Activated CD4-positive, alpha-beta T cell treated with anti-CD3 and anti-CD28 coated beads for 48 hours (primary cell): ENCODE measurements at places on chromosomes 7 and 10.
A peak's percentile ranks its signal among the peaks of the same experiment; 100 is the strongest.

DNA sequence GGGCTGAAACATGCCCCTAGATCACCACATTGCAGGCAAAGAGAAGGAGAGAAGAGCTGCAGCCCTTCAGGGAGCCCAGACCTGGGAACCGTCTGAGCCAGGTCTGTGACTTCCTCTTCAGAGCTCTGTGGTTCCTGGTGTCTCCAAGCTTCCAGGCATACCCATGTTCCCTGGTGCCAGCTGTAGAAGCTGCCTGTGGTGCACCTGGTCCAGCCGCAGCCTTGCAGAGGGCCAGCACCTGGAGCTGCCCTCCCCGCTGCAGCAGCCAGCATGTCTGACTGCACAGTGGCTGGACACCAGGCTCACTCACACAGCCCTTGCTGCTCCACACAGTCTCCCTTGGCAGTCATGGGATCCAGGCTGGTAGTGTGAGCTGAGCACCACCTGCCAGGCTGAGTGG, 33.6 kb downstream of the C7orf25 start:
- no peak for DNase-seq

GRCh38 chr7:46713868-46714596, 793.0 kb upstream of the IGFBP3 start:
- DNase-seq, result no peak

GRCh38 chr10:120480065-120480600, 23.1 kb downstream of the PLPP4 start:
- no peak for DNase-seq

GRCh38 chr7:38319873-38320272, 46.4 kb upstream of the TARP start:
- DNase-seq, result no peak

DNA sequence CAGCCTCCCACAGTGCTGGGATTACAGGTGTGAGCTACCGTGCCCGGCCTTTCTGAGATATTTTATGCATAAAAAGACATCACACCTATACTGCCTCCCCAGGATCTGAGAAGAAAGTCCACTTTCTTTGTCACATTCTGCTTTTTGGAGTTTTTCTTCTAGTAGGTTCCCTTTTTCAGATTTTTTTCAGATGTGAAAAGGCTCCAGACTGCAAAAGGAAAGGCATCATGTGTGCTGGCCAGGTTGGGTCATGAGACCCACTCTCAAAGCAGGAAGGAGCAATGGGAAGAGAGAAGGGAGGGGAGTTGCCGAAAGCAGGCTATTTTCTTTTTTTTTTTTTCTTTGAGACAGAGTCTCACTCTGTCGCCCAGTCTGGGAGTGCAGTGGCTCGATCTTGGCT, 10.8 kb downstream of the BLVRA start:
- DNase-seq, result no peak

- DNase-seq, result no peak
Observed at GRCh38 chr10:119657725-119658124, 6.5 kb downstream of the BAG3 start.

GRCh38 chr7:132536654-132537395, 39.4 kb downstream of the PLXNA4 start:
- no peak for DNase-seq

DNA sequence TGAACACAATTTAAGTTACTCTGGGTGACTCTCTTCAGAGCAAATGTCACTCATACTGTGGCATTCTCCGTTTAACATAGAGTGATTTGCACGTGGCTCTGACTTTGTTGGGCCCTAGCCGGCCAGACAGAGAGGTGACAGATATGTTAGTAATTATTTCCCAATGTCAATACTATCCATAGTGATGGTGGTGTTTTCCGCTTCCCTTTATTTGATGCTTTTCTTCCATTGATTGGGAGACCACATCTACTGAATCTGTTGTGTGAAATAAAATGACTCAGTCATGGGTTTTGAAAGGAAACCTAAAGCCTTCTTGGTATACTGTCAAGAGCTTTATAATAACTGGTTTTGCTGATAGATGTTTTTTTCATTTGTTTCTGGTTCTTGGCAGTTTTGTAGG, 7.4 kb downstream of the AVL9 start:
- peak; percentile 55 for DNase-seq

DNA sequence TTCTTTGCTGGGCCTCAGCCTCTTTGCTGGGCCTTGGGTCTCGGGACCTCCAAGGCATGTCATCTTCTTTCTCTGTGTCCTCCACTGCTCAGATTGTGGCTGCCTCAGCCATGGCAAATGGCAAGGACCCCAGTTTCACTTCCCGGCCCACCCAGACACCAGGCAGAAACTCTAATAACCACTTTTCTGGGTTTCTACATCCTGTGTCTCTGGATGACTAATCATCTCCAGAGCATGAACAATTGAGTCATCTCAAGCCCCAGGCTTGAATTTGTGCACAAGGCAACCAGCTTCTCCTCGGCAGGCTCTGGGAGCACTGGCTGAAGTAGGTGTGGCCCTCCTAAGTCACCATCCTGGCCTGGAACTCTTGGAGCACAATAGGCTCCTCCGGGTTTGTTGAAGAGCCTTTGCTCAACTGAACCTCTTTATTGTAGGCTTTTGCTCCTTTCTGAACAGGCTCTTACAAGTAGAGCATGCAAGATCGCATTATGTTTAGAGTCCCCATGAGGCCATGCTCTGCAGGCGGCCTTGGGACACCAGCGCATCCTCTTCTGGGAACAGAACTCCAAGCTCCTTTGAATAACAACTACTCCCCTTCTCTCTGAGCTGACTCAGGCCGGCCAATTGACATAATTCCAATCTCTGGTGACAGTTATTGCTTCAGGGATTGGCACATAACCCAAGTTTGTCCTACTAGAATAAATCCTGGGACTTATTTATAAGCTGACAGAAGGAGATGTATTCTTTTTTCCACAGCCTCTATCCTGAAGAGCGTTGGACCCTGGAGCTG, 218.1 kb downstream of the WDR11 start:
- DNase-seq, result no peak

DNA sequence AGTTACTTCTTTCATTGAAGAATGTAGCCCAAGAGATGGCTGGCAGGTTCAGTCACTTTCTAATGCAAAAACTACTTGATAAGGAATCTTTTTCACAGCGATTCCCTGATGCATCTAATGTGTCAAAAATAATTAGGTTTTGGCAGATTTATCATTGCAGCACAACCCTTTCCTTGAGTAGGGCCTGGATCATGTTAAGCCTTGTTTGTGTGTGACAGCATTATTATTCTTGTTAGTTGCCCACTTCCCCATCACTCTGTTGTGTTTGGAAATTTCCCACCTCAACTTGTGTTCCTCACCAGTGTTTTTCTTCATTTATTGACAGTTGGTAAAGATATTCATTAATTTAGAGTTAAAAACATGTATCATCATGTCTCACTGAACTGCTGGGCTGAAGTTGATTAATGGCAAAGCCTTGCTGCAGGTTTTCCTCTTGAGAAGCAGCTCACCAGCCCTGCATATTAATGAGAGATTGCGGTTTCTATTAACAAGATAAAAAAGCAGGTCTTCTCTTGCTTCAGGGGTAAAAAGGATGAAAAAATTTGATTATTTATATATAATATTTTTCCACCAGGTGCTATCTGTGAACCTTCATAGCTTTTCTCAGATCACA, 233.3 kb upstream of the MDFIC start:
- DNase-seq, result no peak

DNA sequence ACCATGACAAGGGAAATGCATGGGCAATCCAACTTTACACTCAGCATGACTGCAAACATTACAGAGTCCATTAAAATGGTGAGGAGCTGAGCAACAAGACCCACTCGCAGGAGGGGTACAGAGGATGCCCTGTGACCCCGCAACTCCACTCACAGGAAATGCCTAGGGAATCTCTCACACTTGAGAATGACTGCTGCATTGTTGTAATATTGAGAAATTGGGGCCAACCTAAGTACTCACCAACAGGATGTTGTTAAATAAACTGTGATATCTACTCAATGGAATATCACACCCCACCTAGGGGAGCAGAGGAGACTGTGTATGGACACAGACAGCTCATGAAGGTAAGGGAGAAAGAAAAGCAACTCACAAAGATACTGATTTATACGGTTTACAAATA, 53.4 kb upstream of the CAMK2B start:
- DNase-seq, result no peak

- DNase-seq, result no peak
Observed at GRCh38 chr10:125166658-125167057, 6.3 kb upstream of the CTBP2 start.

DNA sequence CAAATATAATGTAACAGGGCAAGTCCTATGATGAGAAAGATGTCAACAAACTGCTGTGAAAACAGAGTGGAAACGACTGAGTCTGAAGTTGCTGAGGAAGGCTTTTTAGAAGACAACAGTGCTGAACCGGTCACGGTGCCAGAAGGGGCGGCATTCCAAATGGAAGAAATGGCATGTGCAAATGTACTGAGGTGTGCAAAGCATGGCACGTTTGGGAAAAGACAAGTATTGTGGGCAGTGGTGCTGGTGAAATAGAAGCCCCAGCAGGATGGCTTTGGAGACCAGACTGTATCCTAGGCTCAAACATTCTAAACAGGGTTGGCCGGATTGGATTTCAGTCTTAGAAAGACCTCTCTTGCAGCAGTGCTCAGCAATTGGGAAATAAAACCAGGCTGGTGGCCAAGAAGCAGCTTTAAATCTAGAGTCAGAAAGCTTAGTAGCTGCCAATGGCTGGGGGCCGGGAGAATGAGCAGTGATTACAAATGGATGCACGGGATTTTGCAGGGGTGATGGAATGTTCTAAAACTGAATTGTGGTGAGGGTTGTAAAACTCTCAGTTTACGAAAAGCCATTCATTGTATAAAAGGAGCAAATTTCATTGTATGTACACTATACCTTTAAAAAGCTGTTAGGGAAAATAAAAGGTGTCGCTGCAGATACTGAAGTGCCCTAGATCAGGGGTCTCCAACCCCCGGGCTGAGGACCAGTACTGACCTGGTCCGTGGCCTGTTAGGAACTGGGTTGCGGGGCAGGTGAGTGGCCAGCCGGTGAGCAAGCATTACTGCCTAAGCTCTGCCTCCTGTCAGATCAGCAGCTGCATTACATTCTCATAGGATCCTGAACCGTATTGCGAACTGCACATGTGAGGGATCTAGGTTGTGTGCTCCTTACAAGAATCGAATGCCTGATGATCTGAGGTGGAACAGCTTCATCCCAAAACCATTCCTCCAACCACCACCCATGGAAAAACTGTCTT, 141.6 kb downstream of the HIBADH start:
- DNase-seq, result no peak

DNA sequence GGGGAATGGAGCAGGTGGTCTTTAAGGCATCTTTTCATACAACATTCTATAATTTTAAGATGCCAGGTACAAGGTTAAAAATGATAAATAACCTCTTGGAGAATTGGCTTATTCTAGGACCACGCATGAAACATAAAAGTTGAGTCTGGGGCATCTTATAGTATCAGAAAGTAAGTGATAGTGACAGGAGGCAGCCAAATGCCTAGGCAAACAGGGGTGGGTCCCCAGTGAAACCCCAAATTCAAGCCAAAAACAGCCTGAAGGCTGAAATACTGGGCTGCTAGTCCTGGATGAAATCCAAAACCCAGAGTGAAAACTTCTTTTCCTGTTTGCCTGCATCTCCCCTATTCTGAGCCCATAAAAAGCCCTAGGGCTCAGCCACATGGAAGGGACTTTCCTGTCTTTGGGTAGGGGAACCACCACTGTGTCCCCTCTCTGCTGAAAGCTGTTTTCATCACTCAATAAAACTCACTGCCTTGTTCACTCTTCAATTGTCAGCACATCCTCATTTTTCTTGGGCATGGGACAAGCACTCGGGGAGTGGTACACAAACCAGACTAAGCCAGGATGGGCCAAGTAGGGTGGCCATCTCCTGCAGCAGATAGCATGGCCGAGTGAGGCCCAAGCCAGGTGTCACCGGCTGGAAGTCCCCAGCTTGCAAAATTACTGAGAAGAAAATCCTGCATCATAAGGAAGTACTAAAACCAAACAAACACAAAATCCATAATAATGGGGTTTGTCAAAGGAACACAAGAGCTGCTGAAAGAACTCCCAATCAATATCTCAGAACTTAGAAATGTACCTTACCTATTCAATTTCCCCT, 241.6 kb upstream of the GALNT17 start:
- DNase-seq, result no peak

DNA sequence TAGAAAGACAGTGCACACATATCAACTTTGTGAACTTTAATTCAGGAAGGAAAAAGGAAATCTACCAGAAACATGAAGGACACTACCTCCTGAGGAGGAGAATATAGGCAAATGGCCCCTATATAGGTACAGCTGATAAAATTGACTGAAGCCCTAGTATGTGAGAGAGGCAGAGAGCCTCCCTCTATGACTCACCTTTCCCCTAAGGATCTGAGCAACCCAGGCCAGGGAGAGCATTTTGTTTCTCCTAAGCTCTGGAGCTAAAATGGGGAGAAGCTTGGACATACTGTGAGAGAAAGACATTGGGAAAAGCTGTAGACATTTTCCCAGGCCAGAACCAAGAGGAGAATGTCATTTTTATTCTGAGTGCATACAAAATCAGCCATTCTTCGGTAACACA, 303.5 kb downstream of the AHR start:
- no peak for DNase-seq

- no peak for DNase-seq
Observed at GRCh38 chr10:96616961-96617360, 30.1 kb upstream of the TM9SF3 start.

GRCh38 chr7:7889791-7890568, 78.6 kb upstream of the GLCCI1 start:
- no peak for DNase-seq

- DNase-seq, result no peak
Observed at GRCh38 chr7:28187012-28187411, 6.4 kb upstream of the JAZF1 start.

DNA sequence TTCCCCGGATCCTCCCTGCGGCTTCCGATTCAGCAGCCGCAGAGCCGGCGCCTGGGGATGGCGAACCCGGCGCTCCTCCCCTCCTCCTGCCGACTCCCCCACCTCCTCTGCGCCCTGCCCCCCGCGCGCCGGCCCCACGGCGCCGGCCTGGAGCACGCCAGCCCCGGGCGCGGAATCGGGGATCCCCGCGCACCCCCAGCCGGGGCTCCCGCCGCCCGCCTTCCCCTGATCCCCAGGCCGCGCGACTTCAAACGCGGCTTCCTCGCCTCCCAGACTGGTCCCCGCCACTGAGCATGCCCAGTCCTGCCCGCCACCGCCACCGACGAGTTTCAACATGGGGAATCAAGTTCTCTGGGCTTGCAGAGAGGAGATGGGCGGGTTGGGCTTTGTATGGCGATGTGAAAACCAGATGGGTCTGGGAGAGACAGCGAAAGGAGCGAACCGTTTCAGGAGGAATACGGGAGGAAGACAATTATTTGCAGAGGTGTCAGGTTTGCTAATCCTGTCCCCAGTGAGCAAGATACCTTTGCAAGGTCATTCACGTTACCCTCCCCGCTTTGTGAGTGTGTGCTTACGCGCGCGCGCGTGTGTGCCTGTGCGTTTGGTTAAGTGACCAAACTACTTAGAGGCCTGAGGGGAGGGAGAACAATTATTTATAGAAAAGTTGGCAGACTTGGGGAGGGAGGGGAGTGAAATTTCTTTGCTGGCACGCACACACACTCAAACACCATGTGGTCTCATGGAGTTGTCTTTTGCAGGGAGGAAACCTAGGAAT, at the start of gene PANK1:
TSS of gene PANK1 (minus strand) at position 276 of the 775 bp plus-strand sequence. CDS start 351 bp downstream, outside the sequence.
- DNase-seq, result peak; percentile 84

DNA sequence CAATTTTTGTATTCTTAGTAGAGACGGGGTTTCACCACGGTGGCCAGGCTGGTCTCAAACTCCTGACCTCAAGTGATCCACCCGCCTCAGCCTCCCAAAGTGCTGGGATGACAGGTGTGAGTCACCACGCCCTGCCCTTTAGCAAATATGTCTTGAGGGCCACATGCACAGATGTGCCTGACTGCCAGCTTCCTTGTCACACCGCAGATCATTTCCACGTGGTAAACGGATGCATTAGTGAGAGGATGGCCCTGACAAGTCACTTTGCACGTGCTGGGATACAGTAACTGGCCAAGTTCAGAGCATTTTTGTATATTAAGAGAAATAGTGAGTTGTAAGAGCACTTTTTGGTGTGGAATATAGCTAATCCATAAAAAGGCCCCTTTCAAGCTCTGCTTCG, 44.3 kb upstream of the FAM180A start:
- DNase-seq, result no peak
